ENCODE measurements at places on chromosomes 3 and 15.

GRCh38 chr3:54168451-54168850, 46.1 kb downstream of the CACNA2D3 start:
- no peak for DNase-seq

- DNase-seq = no peak
Observed at GRCh38 chr3:69787436-69788168, 48.3 kb downstream of the MITF start.

DNA sequence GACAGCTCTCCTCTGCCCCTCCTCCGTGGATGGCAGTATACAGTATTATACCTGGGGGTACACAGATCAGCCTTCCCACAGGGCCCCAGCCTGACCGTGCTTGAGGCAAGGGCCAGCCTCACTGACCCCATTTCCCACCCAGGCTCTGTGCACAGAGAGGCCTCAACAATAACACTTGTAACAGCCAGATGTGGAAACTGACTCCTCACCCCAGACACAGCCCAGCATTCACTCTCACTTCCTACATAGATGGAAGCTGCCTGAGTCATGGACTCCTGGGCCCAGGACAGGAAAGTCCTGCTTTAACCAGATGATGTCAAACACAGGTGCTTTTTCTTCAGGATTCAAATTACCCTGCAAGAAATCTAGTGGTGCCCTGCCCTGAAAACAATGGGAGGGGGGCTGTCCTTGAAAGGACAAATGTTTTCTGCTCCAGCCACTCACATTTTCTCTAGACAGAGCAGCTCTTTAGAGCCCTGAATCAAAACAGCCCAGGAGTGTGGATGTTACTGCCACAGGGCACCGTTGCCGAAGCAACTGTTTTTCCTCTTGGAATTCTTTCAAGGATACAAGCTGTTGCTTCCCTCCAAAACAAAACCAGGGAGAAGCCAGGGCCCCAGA, 16.4 kb downstream of the CCDC12 start:
- no peak for DNase-seq

DNA sequence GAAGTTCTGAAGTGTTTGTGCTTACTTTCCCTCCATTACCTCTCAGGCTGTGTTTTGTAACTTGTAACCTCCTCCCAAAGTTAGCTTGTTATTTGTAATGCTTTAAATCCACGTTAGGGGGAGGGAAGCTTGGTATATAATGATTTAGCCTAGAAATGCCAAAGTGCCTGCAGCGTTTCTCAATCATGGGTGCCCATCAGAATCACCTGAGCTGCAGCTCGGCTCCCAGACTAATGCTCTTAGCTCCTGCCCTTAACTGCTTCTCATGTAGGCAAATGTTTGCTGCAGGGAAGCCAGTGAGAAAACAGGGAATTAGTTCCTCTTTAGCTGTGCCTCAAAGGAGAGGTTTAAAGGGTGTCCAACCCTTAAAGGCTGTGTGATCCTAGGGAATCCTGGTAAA, 219.2 kb upstream of the NAALADL2 start:
- DNase-seq = no peak

DNA sequence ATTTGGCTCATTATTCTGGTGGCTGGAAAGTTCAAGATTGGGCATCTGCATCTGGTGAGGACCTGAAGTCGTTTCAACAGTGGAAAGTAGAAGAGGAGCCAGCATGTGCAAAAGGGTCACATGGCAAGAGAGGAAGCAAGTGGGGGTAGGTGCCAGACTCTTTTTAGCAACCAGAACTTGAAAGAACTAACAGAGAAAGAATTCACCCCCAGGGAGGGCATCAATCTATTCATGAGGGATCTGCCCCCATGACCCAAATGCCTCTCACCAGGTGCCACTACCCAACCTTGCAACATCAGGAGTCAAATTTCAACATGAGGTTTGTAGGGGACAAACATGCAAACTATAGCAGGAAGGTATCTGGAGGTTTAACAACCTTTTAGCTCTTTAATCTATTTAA, 10.3 kb upstream of the RYK start:
- no peak for DNase-seq

- no peak for DNase-seq
Observed at GRCh38 chr15:70967646-70968045, 75.0 kb downstream of the LRRC49 start.

DNA sequence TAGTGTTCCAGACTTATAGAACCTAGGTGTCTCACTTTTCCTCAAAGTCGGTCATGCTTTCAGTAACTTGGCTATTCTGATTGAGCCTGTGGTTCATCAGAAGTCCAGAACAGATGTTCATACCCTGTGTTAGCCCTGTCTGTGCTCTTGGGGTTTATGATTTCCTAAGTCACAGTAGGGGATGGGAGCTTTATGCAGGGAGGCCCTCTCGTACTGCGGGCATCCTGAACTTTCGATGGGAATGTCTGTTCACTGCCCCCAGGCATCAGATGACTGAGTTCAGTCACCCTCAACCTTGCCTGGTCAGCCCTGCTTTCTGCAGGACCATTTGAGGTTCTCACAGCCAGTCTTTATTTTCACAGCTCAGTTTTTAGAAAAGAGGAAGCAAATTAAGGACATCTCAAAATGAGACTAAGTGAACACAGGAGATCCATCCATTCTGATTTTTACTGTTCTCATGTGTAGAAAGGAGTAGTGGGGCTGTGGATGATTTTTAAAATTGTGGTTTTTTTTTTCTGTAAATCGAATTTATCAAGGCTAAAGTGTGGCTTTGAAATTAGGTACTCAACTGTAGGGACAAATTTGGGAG, 71.3 kb downstream of the CMTM8 start:
- DNase-seq = no peak

- no peak for DNase-seq
Observed at GRCh38 chr15:68192117-68192516, 13.0 kb downstream of the CALML4 start.

- no peak for DNase-seq
Observed at GRCh38 chr3:115341208-115341607, 194.1 kb upstream of the ZBTB20 start.

DNA sequence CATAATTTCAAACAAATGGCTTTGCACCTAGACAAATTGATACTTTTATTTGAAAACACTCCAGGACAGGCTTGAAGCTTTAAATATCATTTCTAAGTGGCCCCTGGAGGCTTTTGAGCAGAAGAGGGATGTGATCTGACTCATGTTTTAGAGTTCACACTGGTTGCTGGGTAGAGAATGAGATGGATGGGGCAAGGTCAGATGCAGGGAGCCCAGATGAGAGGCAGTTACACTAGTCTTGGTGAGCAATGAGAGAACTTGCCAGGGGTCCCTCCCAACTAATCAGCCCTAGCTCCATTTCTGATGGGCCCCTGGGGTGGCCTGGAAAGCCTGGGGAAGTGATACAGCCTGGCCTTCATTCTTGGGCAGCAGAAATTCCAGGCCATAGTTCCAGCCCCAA, 190.4 kb downstream of the MEGF11 start:
- DNase-seq = no peak

DNA sequence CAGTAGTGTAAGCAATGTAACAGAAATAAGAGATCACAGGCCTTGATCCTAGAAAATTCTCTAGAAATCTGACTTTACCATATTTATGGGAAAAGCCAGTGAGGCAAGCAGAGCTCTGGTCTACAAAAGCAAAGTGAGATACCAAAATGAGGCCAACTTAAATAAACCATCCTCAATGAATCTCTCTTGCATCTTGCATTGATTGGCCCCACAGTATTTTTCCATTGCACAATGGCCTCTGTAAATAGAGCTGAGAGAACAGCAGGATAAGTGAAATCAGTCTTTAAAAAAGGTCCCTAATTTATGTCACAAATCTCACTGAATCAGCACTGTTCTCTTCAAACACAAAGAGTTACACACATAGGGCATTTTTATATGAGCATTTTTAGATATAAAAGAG, 8.9 kb downstream of the CFAP20DC start:
- DNase-seq = no peak

DNA sequence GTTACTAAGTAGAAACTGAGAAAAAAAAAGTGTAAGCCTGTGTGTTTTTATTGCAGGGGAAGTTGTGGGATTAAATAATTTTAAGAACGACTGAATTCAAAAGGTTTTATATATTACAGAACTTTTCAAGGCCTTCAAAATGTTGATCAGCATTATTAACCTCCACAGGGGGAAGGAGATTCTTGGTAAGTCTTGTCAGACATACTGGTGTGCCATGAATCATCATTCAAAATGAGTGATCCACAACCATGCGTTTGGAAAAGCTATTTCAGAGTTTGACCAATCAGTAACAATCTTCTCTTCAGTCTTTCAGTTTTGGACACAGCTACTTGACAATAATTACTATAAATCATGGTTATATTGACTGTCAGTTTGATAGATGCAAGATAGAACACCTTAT, 70.2 kb downstream of the ADAMTS9 start:
- DNase-seq = no peak

DNA sequence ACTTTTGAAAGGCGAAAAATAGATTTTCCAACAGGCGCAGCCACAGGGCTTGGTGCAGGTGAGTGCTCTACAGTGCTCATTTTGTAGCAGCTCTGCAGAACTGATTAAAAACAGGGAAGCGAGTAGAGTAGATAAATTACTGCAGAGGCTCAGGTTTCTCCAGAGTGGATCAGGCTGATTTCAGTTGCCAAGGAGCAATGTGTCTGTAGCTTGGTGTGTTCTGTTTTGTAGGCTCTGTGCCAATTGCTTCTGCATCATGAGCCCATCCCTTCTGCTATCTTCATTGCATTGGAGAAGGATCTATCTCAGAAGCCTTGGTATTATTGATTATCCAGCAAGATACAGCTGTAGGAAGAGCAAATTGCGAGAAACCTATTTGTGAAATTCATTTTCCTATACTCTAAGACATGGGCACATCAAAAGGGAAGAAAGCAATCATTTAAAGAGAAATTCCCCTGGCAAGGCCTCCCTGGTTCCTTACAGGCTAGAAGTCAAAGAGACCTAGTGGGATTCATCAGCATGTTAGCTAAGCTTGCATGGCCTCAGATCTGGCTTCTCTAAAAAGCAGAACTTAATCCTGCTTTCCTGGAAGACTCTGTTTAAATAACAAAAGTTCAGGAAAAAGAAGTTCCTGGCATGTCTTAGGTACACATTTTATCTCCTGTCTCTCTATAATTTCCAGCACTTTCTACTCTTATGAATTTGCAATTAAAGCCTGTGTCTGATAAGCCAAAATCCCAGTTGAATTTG, 432.4 kb upstream of the ATP10A start:
- no peak for DNase-seq

GRCh38 chr15:66572146-66572545, 6.3 kb upstream of the LCTL start:
- DNase-seq = no peak

DNA sequence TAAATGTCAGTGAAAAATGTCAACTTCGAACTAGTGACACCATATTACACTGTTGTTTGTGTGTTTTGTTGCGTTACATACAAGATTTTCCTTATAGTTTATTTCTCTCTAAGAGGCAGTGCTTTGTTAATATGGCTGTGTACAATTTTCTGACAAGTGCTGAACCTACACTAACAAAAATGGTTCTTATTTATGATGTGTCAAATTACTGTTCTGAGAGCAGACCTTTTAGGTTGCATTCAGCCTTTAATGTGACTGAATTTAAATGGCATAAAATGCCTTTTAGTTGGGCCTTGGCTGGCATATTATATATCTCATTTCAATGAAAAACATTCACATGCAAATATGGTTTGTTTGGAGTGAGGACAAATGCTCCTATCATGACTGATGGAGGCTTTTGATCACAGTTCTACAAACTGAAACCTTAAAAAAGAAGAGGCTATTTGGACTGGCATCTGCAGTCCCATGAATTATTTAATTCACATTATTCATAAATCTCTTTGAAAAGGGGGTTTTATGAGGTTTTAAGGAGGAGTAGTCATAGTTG, 750.6 kb downstream of the CADM2 start:
- no peak for DNase-seq

DNA sequence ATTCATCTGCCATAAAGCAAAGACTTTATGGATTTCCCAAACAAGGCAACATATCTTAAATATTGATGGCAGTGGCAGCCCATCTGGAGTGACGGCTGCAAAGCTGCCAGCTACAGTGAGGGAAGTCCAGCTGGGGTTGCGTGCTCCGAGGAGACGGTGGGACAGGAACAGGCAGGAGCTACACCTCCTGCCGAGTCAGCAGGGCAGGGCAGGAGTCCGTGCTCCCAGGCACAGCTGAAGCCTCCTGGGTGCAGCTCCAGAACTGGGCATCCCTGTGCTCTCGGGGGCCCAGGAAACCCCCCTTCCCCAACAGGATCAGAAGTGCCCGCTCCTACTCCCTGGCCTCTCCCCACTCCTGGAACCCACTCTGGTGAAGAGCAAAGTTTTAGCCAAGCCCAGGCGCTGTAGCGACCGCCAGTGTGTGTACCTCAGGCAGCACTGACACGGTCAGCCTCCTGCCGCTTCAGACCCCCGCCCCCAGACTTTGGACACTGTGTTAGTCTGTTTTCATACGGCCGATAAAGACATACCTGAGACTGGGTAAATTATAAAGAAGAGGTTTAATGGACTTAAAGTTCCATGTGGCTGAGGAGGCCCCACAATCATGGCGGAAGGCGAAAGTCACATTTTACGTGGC, 556.4 kb upstream of the CCDC54 start:
- no peak for DNase-seq

GRCh38 chr3:52398670-52399081, 46.2 kb downstream of the SEMA3G start:
- no peak for DNase-seq

- no peak for DNase-seq
Observed at GRCh38 chr3:123202451-123202850, 708 bp downstream of the SEC22A start.

DNA sequence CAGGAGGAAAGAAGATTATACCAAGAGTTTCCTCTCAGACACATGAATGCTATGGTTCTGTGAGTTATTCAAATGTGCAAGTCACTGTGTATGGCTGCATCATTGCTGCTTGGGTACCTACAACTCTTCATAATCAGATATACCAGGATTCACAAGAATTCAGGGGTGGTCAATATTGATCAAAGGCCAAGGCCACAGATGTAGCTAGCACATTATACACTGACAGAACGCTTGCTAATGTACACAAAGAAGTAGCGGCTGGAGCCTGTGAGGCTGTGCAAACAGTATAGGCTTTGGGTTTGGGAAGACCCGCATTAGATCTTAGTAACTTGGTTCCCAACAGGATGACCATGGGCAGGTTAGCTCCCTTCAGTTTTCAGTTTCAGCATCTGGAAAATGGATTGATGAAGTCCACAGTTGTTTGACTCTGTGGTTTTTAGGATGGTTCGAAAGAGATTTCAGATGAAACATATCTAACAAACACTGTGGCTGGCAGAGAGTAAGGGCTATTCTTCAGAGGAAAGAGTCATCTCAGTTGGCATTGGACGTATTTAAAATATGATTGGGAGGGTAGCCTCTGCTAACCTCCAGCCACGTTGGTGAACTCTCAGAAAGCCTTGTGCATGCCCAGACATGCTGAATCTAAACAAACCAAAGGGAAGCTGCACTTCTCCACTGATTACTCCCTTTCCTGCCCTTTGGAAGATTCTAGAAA, 748.7 kb upstream of the CFAP20DC start:
- no peak for DNase-seq

- DNase-seq = no peak
Observed at GRCh38 chr3:29606416-29606815, 325.5 kb downstream of the RBMS3 start.

DNA sequence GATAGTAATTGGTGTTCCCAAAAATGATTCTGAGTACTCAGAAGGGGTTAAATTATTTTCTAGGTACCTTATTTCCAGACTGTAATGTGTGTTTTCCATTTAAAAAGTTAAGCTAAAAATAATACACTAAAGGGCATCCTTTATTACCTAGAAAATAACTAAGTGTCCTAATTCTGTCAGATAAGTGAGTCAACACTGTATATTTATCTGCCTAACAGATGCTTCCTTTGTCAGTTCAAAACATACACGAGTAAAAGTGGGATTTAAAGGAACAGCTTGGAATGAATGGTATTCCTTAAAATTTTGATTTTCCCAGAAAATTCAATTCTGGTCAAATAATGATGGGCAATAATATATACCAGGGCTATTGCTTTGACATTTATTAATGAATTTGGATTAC, 78.3 kb downstream of the ADAMTSL3 start:
- DNase-seq = no peak
